Heart right ventricle (tissue), 16 donors: ENCODE measurements at places on chromosomes 7 and 10. TPM values are rescaled to one million over a fixed set of nuclear protein-coding genes. Genes with fewer than 3 reads are reported as not detected.

DNA sequence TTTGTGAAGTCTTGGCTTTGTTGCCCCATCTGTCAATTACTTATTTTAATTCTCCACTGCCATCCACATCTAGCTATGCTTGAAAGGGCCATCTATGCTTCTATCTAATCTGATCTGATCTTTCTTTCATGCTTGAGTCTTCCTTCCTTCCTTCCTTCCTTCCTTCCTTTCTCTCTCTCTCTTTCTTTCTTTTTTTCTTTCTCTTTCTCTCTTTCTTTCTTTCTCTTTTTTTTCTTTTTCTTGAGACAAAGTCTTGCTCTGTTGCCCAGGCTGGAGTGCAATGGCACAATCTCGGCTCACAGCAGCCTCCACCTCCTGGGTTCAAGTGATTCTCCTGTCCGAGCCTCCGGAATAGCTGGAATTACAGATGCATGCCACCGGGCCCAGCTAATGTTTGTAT lies 11.3 kb downstream of the TFR2 start:
- DNase-seq: no peak

DNA sequence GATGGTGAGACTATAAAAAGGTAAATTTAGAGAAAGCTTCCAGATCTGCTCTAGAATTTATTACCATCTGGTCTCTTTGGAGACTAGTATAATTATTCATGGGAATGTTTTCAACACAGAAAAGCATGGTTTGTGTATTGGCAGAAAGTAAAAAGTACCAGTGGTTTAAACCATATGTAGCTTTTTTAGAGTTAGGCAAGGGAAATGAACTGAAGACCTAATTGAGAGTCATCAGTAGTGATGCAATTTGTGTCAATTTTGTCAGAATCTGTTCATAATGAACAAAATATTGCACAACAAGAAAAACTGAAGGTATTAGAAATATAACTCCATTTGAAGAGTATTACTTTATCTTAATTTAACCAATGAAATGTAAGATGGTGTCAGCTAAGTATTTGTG lies 181.4 kb downstream of the ADK start:
- DNase-seq: no peak

DNA sequence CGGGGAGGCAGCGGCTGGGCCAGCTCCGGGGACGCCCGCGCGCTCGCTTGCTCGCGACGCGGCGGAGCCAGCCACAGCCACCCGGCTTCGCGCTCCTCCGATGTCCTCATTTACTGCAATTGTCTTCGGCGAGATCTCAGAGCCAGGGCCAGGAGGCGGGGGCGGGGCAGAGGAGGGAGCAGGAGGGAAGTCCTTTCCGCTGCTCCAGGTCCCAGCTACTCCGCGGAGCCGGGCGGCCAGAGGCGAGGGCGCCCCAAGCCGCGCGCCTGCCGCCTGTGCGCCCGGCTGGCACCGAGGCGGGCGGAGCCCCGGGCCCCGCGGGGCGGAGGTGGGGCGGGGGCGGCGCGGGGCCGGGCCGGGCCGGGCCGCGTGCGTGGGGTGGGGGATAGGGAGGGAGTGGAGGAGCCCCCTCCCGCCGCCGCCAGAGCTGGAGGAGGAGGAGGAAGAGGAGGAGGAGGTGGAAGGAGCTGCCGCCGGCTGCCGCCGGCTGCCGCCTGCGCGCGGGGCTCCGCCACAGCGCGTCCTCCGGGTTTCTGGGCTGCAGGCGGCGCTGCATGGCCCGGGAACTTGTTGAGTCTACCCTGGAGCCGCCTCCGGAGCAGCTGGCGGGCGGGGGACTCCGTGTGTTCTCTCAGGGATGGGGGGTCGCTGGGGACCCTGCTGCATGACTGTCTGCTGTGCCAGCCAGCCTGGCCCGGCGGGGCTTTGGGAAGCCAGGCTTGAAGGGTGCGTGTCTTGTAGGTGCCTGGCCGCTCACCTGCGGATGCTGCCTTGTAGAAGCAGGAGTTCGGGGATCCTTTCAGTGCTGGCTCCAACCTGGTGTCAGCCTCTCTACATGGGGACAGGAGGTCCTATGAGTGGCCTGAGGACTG lies at the start of gene INSYN2A:
Gene INSYN2A (minus strand): TSS at position 310 of the 872 bp plus-strand sequence. CDS start 20,196 bp downstream, outside the sequence.
- DNase-seq: peak; percentile 48

DNA sequence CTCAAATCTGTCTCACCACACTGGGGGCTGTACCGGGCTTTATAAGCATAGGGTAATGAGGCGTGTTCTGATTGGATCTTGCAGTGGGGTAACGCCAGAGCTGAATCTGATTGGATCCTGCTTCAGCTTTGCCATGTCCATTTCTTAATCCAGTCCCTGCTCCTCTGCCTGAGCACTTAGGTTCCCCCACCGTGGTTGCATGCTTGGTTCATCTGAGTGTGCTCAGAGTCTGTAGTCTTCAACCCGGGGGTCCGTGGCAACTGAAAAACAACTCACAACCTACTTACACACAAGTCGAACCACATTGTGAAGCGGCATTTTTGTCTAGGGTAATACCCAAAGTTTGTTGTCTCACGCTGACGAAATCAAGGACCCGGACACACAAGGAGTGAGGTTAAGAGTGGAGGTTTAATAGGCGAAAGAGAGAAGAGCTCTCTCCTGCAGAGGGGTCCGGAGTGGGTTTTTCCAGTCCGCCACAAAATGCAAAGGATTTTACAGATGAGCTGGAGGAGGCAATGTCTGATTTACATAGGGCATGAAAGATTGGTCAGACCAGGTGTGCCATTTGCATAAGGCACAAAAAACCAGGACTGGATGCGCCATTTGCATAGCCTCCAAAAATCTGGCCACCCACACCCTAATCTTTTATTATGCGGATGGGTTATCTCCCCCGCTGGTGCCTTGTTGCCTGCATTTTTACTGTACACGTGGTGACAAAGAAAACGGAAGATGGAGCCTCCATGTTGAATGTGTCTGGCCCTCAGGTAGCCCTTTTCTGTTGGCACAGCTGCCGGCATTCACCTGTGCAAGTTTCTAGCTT lies 641.8 kb upstream of the FOXK1 start:
- no peak for DNase-seq

CACUL1 gene
- 32.6 TPM for total RNA-seq

GALNT17 gene
- 29.0 TPM for total RNA-seq
